ENCODE measurements at places on chromosomes 3 and 15.

- no peak for DNase-seq
These were observed 48.3 kb downstream of the SERP1 start for GRCh38 chr3:150497956-150498355.

DNA sequence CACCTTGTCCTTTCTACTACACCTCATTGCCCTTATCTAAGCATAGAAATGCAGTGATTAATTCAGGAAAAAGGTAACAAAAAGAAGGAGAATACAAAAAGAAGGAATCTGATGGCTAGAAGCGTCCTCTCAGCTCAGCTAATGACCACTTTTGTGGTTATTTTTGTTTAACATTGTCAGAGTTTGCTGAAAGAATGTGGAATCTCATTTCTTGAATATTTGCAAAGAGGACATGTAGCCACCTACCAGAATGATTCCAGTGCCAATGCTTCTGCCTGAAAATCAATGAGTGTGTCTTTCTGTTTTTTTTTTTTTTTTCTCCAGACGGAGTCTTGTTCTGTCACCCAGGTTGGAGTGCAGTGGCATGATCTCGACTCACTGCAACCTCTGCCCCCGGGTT, 24.5 kb downstream of the NANOGP8 start:
- DNase-seq, result no peak

GRCh38 chr15:63155486-63155885, 1.8 kb downstream of the RPS27L start:
- DNase-seq, result no peak

DNA sequence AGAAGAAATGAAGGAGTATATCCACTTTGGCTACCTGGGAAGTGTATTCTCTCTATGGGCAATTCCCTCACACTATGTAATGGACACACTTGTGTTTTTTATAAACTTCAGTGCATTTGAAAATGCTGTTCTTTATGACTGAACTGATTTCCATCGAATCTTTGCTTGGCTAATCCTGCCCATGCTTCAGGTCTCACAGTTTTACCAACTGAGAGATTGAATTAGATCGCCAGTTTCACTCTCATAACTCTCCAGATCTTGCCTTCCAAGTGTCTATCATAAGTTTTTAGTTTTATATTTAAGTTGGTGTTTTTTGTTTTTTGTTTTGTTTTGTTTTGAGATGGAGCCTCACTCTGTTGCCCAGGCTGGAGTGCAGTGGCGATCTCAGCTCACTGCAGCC, 73.5 kb upstream of the MBNL1 start:
- no peak for DNase-seq

GRCh38 chr3:5095886-5096285, 26.2 kb upstream of the ARL8B start:
- no peak for DNase-seq

DNA sequence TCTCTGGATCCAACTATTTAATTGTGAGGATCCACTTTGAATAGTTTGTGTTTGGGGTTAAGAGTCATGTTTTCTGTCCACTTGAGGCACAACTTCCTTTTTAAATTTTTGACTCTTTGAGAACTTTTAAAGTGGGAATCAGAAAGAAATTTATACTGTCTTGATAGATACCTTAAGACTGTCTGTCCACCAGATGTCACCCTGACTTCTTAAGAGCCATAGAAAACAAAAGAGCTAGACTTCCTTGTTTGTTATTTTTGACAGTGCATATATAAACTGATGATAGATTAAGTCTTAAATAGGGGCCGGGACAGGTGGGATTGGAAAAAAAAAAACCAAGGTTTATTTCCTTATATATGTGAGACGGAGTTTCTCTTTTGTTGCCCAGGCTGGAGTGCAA, 52.1 kb upstream of the WDR72 start:
- DNase-seq, result peak; percentile 38

- no peak for DNase-seq
These were observed 62.5 kb upstream of the TAMM41 start for GRCh38 chr3:11908981-11909698.

DNA sequence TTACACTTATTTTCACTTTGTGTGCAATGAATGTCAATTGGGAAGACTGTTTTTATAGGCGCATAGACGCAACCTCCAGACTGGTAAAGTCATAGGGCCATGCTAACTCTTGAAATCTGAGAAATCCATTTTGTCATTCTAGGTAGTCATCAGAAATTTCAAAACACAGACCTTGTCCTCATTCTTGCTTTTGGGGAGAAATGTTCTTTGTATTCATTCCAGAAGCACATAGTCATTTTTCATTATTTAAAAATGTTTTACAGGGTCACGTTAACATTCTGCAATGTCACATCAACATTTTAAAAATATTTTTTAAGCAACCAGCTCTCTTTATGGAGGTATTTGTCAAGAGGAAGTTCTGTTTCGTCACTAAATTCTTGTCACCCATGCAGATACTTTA, 898.4 kb downstream of the PDCD6IP start:
- DNase-seq, result no peak

DNA sequence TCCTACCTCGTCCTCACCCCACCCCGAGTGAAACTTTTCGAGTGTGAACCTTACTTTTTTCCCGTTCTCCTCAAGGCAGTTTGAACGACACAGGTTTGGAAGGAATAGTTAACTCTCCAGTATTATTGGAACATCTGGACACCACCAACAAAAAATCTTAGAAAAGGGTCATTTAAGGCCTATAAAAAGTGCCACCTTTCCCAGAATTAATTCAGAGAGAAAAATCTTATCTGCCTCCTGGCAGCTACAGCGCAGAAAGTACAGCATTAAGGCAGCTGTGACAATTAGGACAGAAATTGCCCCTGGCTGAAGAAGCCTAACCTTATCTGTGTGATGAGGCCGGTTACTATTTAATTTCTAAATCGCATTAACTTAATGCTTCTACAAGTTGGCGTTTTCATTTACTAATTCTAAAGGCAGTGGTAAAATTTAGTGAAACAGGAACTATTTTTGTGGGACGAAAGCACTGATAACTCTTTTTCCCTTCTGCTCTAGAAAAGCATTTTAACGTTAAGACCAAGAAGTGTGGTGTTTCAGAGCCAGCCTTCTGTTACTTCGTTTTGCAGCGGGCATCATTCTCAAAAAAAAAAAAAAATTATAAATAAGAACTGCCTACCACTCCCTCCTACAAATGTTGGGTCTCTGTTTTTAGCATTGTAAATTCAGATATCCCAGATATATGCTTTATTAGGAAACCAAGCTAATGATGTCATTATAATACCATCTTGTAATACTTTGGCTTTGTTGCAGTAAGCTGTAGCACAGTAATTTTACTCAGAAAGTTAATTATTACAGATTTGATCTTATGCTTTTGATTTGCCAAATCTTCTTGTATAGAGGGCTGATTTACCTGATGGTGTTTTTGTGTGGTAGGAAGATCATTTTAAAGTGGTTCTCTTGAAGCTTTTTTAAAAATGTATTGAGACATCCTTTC, 1.4 kb downstream of the ATP11B start:
- no peak for DNase-seq

DNA sequence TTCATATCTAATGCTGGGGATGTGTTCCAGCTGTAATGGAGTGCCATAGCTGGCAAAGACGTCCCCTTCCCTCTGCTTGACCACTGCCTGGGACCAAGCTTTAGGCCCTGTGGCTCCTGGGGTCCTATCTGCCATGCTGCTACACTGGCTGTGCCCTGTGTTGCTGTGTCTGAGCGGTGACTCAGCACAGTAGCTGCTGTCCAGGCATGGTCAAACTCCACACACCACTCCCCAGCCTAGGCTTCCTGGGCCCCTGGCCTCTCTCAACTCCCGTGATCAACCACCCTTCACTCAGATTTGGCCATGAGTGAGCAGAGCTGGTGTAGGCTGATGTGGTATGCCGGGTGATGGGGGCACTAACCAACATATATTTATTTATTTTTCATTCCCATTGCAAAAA, 27.0 kb downstream of the EPHB1 start:
- no peak for DNase-seq

GRCh38 chr3:44963571-44964325, 12.2 kb downstream of the ZDHHC3 start:
- DNase-seq, result no peak

GRCh38 chr3:4804161-4805058, 174.8 kb upstream of the BHLHE40 start:
- DNase-seq, result no peak

DNA sequence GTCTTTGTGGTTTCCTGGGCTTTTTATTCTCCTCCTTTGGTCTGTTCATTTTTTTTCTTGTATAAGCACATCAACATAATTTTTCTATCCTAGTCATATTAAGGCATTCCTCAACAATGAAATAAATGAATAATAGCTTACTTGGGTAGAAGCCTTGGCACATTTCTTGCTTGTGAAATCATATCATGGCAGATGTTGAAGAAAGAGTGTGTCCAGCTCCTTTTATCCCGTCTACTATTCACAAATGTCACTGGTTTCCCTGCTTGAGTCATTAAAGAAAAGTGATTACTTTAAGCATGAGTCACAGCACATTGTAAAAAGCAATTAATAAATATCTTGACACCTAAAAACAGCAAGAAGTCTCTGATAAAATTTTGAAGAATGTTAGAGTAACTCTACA, 42.1 kb downstream of the MINAR1 start:
- DNase-seq, result no peak

DNA sequence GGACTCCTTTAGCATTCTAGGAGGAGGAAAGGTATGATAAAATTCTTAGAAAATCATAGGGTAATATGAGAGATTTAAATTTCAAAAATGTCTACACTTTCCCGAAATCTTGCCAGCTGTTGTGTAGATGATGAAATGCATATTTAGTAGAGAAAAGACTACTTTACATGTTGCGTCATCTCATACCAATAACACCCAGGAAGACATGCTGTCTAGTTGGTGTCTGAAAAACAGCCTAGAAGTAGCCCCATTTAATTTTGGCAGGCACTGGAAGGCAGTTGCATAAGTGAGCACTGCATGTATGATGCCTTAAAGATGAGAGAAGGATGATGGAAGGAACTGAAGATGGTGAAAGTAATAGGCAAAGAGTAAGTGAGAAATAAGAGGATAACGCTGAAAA, 310.5 kb upstream of the TPM1 start:
- no peak for DNase-seq

DNA sequence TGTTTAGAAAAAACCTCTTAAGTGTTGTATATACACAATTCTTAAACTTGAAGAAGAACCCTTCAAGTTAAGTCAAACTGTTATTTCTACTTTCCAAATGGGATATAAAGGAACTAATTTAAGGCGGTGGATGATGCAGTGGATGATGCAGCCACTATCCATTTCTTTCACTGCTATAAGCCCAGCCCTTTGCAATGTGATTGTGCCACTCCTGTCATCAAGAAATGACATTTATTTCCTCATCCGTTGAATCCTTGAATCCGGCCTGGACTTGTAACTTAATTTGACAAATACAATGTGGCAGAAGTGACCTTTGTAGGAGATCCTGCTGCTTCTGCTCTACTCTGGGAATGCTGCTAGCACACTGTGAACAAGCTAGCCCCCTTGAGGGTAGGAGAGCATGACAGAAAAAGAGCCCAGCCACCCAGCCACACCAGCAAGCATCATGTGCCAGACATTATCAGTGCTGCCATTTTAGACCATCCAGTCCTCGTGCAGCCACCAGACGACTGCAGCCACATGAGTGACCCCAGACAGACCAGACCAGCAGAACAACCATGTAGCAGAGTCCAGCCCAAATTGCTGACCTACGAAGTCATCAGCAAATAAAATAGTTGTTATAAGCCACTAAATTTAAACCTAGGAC, 47.4 kb downstream of the UACA start:
- no peak for DNase-seq

GRCh38 chr3:156149876-156150275, 29.5 kb downstream of the KCNAB1 start:
- DNase-seq, result no peak

DNA sequence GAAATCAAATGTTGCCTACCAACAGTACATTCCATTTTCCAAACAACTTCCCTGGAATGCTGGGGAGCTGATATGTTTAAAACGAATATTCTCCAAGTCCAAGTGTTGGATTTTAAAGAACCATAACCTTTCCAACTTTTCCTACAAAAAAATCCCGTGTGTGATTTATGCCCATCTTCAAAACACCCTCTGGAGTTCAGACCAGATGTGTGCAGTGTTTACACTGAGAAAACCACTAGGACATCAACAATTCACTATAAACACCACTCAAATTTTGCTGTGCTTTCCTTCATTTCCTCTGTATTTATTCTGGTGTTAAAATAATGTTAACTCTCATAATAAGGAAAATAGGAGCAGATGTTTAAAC, 2.4 kb downstream of the VGLL4 start:
- no peak for DNase-seq

DNA sequence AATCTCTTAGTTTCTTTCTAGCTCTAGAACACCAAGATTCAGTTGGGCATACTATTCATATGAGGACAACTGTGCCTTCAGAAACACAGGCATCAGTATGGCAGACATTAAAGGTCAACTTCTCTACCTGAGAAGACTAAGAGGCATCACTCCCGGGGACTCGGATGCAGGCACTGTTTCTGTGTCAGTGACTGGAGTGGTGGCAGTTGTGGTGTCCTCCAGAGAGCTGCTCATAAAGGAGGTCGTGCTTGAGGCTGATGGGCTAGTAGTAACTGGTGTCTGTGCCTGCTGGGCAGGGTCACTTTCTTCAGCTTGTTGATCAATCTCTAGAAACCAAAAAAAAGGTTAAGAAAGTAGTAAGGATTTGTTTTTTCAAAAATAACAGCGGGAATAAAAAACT, 75.2 kb downstream of the FBXL22 start:
- no peak for DNase-seq

GRCh38 chr15:99361545-99362185, 110.4 kb downstream of the LRRC28 start:
- no peak for DNase-seq

- DNase-seq, result no peak
These were observed 218.3 kb upstream of the LYSMD4 start for GRCh38 chr15:99951511-99951910.

DNA sequence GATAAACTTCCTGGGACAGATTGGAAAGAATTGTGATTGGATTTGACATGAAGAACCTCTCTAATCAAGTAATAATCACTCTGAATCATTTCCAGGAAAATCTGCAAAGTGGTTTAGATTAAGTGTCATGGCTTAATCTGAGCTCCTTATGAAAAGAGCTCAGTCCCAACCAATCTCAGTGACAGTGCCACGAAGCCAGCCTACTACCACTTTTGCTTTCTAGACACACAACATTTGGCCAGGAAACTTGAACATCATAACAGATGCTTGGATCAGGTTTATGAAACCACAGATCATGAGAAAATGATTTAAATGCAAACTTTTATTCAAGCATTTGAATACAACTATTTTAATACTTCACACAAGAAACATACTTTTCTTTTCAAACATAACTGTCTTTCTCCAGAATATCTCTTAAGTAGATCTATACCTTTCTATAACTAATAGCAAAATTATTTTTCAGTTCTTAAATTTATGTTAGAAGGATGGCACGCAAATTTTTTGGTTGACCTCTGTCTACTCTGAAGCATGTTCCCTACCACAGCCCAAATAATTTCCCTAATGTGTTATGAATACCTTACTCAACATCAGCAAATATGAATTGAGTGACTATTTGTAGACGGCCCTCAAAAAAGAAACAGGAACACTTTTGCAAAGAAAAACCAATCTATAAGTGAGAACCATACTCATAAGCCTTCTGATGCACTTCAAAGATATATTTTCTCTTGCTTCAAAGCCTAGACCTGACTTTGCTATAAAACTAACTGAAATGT, 495.0 kb upstream of the ZNF385D start:
- DNase-seq, result no peak
